ENCODE measurements at places on chromosomes 13 and 19.
A peak's percentile ranks its signal among the peaks of the same experiment; 100 is the strongest.

GRCh38 chr13:59674616-59675015, 489.1 kb downstream of the DIAPH3 start:
- no peak for DNase-seq

- no peak for DNase-seq
Measured at GRCh38 chr13:19961489-19961888, 3.0 kb downstream of the ZMYM2 start.

DNA sequence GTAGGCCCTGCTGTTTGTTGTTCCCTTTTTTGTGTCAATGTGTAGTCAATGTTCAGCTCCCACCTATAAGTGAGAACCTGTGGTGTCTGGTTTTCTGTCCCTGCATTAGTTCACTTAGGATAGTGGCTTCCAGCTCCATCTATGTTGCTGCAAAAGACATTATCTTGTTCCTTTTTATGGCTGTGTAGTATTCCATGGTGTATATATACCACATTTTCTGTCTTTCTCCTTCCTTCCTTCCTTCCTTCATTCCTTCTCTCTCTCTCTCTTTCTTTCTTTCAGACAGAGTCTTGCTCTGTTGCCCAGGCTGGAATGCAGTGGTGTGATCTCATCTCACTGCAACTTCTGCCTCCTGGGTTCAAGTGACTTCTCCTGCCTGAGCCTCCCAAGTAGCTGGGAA, 21.0 kb downstream of the CYP2A6 start:
- DNase-seq = no peak

GRCh38 chr19:18266771-18267686, 7.2 kb downstream of the IQCN start:
- DNase-seq = no peak

DNA sequence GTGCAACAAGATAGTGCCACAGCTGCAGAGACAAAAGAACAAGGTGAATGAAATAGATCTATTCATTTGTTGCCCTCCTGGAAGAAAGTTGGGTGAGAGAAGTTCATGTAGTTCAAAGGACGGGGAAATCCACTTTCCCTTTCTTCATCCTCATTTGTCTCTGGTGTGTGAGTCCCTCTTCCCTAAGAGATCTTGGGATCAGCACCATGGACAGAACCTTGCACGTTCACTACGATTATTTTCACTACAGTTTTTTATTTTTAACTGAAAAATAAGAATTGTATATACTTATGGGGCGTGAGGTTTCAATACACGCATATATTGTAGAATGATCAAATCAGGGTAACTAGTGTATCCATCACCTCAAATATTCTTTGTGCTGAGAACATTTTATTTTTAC, 29.2 kb downstream of the NLRP5 start:
- DNase-seq = no peak

- peak; percentile 83 for DNase-seq
Measured at GRCh38 chr13:106088085-106088484, 447.4 kb downstream of the EFNB2 start.

- no peak for DNase-seq
Measured at GRCh38 chr13:42754801-42755510, 26.4 kb upstream of the FAM216B start.

- no peak for DNase-seq
Measured at GRCh38 chr13:63297163-63297562, 1881.5 kb upstream of the PCDH20 start.

- DNase-seq = no peak
Measured at GRCh38 chr13:110351636-110352420, 44.7 kb downstream of the COL4A2 start.

GRCh38 chr13:19862481-19863313, 752 bp downstream of the ZMYM5 start:
- DNase-seq = no peak
